Activated T-helper 9 cell treated with anti-CD3 and anti-CD28 coated beads, Interleukin-2, amount 50 U/mL, for 16 hours (primary cell): ENCODE measurements at places on chromosomes 4 and X.

DNA sequence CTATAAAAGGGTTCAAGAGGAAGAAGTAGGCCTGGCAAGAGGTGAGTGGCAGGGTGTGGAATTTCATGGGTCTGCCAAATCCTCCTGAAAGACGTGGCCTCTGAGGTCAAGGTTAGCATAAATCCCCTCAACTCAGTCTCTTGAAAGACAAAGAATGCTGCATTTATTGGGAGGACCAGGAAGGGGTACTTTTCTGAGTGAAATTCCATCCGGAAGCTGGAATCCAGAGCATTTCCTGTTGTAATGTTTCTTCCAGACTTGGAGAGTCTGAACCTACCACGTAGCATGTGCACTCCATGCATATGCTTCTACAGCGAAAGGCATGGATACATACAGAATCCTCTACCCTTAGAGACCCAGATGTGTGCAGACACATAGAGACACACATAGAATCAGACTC lies 13.4 kb upstream of the FGD1 start:
- DNase-seq: no peak

DNA sequence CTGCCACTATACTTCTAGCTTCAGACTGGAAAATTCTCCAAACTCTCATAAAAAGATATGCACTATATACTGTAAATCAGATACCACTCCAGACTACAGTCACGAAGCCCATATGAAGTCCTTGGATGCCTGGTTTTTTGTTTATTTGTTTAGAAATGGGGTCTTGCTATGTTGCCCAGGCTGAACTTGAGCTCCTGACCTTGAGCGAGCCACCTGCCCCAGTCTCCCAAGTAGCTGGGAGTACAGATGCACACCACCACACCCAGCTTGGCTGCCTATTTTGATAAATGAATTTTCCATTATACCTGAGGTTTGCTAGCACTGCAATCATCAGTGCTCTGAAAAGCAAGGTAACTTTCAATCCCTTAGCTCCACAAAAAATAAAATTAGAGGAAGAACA lies 53.1 kb downstream of the ELF2 start:
- DNase-seq: no peak

- no peak for DNase-seq
These were observed 528.1 kb downstream of the RAB28 start for GRCh38 chr4:12956026-12956425.

DNA sequence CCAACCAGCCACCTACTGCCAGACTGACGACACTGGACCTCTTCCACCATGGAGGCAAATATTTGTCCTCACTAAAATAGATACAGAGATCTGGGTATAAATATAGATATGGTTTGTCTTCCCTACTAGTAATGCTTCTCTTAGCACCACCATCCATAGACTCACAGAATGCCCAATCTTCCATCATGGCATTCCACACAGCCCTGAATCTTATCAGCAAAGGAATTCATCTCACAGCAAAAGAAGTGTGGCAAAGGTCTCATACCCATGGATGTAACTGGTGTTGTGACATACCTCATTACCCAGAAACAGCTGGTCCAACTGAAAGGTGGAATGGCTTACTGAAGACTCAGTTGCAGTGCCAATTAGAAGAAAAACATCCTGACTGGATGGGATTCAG lies 47.2 kb upstream of the HS6ST2 start:
- DNase-seq: no peak

DNA sequence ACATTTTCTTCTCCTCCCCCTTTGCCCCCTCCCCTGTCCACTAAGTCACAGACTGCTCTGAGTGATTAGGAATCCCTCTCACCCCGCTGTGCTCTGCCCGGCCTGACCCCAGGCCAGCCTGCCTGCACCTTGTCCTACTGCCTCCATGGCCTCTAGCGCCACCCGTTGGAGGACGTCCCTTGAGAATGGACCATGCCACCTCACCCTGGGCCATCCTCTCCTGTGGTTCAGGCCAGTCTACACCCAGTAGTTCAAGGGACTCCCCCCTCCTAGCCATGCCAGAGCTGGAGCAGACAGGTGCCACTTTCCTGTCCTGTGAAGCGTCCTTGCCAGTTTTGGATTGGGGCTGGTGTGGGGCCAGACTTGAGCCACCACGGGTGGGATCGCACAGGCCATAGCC lies 9.7 kb upstream of the IRAK1 start:
- no peak for DNase-seq

DNA sequence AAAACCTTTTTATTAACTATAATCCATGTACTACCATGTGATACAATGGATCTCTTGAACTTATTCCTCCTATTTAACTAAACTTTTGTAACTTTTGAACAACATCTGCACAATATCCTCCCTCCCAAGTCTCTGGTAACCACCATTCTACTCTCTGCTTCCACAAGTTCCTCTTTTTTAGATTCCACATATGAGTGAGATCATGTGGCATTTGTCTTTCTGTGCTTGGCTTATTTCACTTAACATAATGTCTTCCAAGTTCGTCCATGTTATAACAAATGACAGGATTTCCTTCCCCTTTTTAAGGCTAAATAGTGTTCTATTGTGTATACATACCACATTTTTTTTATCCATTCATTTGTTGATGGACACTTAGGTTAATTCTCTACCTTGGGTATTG lies 28.1 kb downstream of the DCAF8L1 start:
- DNase-seq: no peak

- DNase-seq: no peak
These were observed 1069.5 kb downstream of the FAM133A start for GRCh38 chrX:94743478-94743877.

- no peak for DNase-seq
These were observed 81.0 kb downstream of the PPEF2 start for GRCh38 chr4:75821216-75821615.

DNA sequence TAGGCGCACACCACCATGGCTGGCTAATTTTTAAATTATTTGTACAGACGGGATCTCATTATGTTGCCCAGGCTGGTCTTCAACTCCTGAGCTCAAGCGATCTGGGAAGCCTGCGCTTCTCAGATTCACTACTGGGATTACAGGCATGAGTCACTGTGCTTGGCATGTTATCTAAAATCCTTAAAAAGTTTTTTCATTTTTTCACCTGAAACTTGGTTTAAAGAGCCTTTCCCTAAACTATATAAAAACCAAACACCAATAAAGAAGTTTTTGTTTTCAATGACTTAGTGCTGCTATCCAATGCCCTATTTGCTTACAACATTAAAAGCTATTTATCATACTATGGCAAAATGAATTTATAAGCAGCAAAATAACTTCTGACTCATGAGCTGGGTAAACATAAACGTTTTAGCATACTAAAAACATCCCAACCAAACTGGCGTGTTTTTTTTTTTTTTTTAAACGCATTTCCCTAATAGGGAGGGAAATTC lies 127.8 kb downstream of the UBE2K start:
- DNase-seq: no peak

- DNase-seq: no peak
These were observed 123.6 kb upstream of the NR3C2 start for GRCh38 chr4:148565801-148566200.

- DNase-seq: no peak
These were observed 810.9 kb upstream of the TENM3 start for GRCh38 chr4:181432335-181432734.

- no peak for DNase-seq
These were observed 15.2 kb downstream of the FHDC1 start for GRCh38 chr4:152951348-152951747.

- DNase-seq: no peak
These were observed 66.9 kb upstream of the ARSJ start for GRCh38 chr4:114046331-114046730.

DNA sequence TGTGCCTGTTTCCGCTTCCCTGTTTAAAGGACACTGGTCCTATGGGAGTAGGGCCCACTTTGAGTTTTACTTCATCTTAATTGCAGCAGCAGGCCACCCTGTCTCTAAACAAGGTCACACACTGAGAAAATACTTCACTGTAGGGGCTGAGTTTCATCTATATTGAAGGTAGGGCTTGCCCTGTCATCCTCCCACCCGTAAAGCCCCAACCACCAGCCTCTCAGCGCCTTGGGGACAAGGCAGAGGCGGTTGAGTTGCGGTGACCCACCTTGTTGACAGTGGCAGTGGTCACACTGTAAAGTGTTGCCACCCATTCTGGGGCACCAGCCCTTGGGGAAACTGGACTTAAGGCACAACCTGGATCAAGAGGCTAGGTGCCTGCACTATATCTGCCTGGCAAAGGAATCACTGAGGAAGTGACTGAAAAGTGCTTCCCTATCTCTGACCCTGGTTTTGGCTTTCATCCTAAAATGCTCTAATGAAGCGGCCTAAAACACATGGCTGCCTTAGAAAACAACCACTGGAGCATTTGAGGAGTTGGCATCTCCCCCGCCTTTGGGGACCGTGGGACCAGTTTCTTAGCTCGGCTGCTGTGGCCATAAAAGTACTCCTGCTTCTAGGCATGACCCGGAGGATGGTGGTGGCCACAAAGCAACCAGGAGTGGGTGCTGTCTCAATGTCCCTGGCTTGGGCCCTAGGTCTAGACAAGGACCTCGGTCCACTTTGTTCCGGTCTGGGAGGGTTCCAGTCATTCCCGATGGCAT lies 7.8 kb upstream of the WDR1 start:
- DNase-seq: no peak

DNA sequence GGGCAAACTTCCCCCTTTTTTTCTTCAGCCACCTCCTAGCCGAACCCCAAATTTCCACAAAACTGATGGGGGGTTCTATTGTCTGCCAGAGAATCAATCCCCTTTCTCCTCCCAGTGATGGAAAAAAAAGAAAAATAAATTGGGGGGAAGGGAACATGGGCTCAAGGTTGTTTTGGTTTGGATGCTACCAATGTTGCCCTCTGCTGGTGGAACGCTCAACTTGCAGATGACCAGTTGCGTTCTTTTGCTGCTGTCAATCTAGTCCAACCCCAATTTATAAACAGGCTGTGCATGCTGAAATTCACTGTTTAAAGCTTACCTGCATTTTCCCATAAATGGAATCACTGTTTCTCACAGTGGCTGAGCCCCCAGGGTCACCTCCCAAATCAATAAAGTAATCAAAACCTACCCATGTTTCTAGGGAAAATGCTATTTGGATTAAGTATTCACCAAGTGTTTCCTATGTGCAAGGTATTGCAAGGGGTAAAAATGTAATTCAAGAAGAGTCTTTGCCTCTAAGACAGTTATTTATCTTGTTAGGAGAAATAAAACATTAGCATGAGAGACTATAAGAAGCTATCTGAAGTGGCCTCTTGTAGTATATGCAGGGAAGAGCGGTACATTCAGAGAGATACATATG lies 116.7 kb upstream of the TMEM164 start:
- no peak for DNase-seq

- DNase-seq: no peak
These were observed 17.9 kb downstream of the COX18 start for GRCh38 chr4:73051625-73052024.

- DNase-seq: no peak
These were observed 152.2 kb downstream of the CBLL2 start for GRCh38 chrX:22424919-22425318.
